ENCODE measurements at places on chromosomes 6 and 20.

DNA sequence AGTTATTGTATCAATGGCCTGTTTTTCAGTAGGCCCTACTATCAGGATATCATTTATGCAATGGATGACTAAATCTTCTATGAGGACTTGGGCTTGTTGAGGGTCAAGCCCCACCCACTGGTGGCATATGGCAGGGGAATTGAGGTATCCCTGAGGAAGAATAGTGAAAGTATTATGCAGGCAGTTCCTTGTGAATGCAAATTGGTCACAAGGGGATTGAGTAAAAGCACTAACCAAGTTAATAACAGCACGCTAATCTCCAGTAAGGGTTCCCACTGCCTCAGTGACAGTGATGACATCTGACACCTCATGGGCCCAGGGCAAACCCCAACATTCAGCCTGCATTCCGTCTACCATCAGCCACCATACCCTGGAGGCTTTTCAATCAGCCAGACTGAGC is 14.9 kb downstream of the BPIFA1 start:
- no peak for DNase-seq

DNA sequence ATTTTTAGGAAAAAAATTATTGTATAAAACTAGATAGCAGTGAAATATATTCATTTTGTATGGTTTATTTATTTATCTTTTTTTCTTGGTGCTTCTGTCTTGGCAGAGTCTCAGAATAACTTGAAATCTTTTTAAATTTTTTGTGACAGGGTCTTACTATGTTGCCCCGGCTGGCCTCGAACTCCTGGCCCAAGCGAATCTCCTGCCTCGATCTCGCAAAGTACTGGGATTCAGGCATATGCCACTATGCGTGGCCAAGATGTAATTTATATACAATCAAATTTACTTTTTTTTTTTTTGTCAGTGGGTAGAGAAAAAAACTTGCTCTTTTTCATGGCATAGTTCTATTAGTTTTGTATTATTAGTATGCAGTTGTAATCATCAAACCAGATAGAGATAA is 13.7 kb downstream of the CBFA2T2 start:
- DNase-seq, result no peak

GRCh38 chr6:52534363-52534762 is 42.5 kb downstream of the TRAM2 start:
- no peak for DNase-seq

- DNase-seq, result peak; percentile 34
These were observed 13.7 kb downstream of the PSMB9 start for GRCh38 chr6:32867554-32868256.

GRCh38 chr6:18343741-18344140 is 43.4 kb upstream of the RNF144B start:
- no peak for DNase-seq

- no peak for DNase-seq
These were observed 16.6 kb downstream of the CPNE5 start for GRCh38 chr6:36822506-36823269.

DNA sequence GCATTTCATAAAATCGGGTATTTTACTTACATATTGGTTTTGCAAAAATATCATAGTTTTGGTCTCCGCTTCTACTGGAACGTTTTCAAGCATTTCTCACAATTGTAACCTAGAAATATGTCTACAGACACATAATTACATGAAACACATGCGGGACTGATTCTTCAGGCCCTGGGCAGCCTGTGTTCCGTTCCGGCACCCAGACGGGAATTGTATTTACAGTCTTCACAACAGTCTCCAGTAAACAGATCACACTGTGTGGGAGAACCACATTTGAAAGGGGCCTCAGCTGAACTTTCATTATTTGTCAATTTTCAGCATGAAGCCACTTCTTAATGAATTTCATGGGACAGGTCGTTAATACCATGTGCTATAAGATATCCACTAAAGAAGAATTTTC is 196.9 kb downstream of the DST start:
- no peak for DNase-seq

GRCh38 chr20:57399587-57400155 is 8.5 kb downstream of the RBM38 start:
- peak; percentile 82 for DNase-seq

- DNase-seq, result no peak
These were observed 23.1 kb downstream of the PAQR8 start for GRCh38 chr6:52385074-52385473.

DNA sequence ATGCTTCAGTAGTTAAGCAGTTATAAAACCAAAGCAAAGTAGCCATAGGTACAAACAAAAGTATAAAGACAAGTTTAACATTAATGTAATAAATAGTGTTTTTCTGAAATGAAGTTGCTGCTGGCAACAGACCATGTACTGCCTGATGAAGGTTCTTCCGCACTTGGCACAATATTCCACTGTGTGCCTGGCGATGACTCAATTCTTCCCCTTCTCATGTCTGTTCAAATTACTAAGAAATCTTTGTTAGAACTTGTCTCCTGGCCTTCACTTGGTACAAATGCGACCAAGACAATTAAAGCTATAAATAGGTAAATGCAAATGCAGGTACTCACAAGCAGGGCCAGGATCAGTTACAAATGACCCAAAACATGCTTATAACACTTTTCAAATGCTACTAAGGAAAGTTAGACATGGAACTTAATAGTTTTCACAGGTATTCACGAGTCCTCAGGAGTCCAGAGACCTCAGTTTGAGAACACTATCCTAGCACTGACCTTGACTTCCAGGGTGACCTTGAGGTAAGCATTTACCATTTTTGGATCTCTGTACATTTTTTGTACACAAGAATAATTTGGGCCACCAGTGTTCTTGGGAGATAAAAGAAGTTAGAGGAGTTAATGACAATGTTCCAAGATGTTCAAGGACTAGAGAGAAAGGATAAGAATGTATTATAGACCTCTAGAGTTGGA is 8.1 kb upstream of the DDR1 start:
- DNase-seq, result no peak

DNA sequence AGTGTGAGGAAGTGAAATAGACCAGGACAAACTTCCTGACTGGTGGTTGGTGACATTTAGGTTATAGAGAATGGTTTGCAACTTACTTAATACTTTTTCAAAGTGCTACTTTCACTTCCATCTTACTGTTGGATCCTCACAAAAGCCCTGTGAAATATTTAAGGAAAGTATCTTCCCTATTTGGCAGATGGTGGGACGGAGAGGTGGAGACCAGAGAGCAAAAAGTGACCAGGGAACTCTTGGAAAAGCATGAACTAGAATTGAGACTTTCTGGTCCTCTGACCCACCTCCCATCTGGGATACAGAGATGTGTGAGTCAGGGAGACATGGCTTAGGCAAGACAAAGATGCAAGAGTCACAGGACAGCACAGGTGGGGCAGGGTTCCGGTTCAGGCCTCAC is 3.0 kb downstream of the TRIM10 start:
- DNase-seq, result peak; percentile 54

- DNase-seq, result no peak
These were observed 10.8 kb upstream of the RNF24 start for GRCh38 chr20:4026093-4026601.

DNA sequence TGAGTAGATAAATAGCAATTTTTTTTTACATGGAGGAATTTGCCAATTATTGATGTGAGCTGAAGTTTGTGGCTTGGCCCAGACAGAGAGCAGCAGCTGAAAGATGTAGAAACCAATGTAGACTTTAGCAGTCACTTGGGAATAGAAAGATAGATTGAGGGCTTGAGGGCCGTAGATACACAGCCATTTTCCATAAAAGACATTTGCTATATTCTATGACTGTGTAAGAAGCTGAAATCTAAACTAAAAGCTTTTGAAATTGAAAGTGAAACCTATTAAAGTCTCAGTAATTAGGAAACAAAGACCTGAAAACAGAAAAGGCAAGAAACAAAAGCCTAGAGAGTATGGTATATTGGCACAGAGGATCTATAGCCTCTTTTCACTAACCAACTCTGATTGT is 332.7 kb downstream of the CENPW start:
- no peak for DNase-seq

DNA sequence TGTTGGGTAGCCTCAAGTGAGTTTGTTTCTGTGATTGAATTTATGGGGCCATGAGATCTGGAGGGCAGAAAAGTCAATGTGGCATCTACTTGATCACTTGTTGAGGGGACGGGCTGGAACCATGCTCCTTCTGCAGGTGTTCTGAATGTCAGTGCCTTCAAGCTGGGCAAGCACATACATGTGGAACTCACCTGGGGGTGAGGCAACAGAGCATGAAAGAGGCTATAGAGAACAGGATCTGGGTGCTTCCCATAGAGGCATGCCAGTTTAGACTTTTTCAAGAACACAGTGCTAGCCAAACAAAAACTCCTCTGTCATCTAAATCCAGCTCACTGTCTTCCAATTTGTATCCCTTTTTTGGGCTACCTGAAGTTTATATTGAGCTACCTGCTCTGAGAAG is 77.8 kb upstream of the SLC35B3 start:
- no peak for DNase-seq

DNA sequence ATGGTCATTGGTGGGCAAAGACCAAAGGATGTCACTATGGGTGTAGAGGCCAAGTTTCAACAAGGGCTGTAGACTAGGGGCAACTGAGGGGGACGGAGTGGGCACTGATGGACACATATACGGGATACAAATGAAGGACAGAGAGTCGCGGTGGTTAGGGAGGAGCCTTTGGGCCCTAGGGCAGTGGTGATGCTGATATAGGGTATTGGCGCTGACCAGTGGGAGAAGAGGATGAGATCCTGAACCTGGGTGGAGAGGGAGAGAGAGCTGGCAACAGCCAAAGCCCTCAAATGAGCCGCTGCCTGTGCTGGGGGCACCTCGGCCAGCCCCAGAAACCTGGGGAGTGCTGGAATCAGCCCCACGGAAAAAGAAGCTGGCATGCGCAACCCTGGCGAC is 1.6 kb downstream of the CDH22 start:
- DNase-seq, result no peak

DNA sequence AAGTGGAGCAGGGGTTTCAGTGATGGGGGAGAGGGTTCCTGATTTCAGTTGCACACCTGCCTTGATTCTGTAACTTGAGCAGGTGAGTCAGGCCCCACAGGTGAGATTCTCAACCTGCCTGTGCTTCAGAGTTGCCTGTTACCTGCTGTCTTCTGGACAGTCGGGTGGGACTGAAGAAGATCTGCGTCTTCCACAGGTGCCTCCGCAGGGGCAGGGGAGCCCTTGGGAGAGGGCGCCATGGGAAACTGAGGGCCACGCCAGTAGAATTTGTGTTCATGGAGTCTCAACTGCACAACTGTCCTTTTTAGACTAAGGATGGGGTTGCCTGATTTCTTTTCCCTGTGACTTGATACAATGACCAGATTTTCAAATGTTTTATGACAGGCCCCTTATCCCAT is 5.2 kb downstream of the UNC93A start:
- DNase-seq, result no peak

DNA sequence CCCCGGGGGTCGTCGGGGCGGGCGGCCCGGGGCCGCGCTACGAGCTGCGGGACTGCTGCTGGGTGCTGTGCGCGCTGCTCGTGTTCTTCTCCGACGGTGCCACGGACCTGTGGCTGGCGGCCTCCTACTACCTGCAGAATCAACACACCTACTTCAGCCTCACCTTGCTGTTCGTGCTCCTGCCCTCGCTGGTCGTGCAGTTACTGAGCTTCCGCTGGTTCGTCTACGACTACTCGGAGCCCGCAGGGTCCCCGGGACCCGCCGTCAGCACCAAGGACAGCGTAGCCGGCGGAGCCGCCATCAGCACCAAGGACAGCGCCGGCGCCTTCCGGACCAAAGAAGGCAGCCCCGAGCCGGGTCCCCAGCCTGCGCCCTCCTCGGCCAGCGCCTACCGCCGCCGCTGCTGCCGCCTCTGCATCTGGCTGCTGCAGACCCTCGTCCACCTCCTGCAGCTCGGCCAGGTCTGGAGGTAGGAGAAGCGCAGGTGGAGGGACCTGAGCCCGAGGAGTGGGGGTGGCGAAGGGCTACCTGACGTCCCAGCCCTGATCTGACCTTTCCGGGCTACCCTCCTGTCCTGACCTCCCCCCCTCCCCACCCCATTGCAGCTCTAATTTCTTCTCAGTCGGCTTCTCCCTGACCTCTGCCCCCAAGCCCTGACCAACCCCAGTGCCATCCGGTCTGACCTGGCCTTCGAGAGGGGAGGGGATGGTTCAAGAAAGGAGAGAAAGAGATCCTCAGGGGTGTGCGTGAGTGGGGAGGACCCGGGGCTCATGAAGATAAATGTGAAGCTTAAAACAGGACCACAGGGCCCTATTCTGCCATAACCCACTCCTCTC is 558 bp downstream of the XKR7 start:
- peak; percentile 97 for DNase-seq

DNA sequence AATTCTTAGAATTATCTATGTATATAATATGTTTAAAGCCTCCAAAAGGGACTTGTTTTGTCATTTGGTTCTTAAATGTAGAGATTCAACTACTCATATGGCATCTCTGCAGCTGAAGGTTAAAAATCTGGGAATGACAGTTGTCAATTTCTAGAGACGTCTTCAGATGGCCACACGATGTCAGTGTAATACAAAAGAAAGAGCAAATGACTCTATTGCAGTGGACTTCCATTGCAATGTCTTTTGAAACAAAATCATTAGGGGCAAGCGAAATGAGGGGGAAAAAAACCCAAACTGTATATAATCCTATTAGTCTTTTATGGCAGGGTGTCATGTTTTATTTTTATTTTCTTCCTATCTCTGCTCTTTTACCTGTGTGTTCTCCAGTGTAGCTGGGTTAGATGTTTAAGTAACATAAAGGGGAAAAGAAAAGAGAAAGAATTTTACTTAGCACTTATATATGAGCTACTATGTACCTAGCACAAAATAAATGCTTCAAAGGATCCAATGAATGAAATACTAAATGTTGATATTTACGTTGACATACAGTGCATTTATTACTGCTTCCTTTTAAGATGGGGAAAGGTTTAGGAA is 26.2 kb downstream of the CCN2 start:
- no peak for DNase-seq

- no peak for DNase-seq
These were observed 113.3 kb upstream of the NUP153 start for GRCh38 chr6:17820055-17820454.

DNA sequence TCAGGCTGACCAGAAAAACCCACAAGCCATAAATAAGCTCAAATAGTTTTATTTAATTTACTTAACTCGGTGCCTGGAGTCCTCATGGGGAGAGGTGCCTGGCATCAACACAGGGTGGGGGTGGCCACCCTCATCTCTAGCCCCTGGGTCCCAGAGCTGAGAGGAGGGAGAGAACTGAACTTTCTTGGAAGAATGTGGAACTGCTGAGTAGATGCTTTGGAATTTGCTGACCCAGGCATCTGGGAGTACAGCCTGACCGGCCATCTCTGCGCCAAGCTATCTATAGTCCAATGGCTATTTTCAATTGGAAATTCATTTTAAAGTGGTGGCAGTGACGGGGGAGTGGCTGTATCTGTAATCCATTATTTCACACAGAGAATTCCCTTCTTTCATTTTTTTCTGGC is 104.8 kb downstream of the CDH26 start:
- DNase-seq, result no peak

GRCh38 chr6:147563472-147563871 is 55.0 kb downstream of the SAMD5 start:
- no peak for DNase-seq
